Activated T-cell treated with anti-CD3 and anti-CD28 coated beads, Interleukin-2, amount 50 U/mL, for 24 hours (primary cell): ENCODE measurements at places on chromosomes 3 and 15.

DNA sequence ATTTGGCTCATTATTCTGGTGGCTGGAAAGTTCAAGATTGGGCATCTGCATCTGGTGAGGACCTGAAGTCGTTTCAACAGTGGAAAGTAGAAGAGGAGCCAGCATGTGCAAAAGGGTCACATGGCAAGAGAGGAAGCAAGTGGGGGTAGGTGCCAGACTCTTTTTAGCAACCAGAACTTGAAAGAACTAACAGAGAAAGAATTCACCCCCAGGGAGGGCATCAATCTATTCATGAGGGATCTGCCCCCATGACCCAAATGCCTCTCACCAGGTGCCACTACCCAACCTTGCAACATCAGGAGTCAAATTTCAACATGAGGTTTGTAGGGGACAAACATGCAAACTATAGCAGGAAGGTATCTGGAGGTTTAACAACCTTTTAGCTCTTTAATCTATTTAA is 10.3 kb upstream of the RYK start:
- DNase-seq, result no peak

DNA sequence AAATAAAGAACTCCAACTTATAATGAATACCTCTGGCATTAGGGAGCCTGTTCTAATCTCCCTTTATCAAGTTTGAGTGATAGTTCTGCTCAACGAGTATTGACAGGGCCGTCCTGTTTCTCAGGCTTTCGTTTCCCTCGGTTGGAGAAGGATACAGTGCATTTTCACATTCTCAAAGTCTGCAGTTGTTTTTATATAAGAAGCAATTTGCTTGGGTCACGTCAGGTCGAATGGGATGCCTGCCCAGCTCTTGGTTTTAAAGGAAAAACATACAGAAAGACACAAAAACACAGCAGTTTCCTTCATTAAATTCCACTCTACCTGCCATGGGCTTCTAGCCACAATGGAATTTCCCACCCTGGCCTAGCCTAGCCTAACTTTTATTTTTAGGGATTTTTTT is 366.3 kb downstream of the TIGIT start:
- DNase-seq, result no peak

DNA sequence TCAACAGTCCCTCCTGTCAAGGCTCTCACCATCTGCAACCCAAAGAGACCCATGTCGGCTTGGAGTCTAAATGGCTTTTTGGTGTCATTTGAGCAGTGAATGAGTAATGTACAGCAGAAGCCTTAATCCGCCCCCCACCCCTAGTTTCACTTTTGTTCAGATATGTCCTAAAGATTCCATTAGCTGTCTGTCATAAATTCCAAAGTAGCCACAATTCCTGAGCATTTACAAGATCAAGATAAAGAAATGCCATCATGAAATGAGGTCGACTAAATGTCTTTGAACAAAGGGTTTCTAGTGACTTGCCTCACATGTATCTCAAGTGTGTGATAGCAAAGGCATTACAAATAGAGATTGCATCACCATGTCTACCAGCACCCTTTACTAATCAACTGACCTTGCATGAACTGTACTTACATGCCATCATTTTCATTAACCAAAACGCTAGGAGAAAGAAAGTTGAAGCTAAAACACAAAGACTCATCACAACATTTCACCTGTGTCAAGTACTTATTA is 123.8 kb upstream of the PHLDB2 start:
- DNase-seq, result no peak

- DNase-seq, result no peak
These were observed 35.3 kb downstream of the MUC20 start for GRCh38 chr3:195755791-195756676.

GRCh38 chr3:67048067-67048714 is 50.1 kb downstream of the KBTBD8 start:
- no peak for DNase-seq
